ENCODE measurements at places on chromosomes 16 and 17.

DNA sequence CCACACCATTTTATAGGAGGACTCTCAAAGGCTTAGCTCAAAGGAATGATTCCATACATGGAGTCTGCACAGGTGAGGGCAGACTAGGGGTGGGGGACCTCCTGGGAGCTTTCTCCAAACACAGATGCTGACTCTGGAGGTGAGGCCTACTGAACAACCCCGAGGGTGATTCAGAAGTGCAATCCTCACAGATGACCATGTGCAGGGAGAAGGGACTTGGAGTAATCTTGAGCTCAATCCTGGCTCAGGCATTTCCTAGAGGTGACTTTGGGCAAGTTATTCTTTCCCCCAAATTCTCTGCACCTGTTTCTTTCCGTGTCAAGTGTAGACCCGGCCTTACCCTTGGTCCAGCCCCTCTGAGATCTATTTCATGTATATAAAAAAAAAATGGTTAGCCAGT lies 401.5 kb downstream of the SLC39A11 start:
- DNase-seq, result no peak

DNA sequence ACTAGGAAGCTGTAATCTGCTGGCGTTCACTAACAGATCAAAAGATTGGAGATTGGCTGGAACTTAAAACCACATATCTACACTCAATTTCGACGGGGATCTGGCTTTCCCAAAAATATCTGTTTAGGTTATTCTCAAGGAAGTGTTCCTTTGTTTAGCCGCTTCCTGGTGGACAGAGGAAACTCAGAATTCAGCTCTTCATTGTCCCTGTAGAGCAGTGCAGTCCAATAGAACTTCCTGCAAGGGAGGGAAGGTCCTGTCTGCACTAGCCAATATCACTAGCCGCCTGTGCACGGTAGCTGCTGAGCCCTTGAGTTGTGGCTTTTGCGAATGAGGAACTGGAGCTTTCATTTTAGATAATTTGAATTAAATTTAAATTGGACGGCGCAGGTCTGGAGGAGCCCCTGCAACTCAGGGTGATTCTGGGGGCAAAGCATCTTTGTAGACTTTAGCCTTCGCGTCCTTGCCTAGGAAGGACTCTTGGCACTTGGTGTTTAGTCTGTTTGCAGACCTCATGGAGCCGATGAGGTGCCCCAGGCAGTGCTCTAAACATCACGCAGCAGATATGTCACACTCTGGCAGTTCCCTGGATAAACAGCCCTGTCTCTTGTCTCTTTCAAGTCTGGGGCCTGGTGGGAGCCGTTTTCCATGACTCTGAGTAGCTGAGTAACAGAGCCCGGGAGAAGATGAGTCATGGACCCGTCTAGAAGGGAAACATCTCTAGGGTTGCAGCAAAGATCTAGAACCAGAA lies 122.2 kb downstream of the CCDC182 start:
- no peak for DNase-seq

- DNase-seq, result no peak
Measured at GRCh38 chr17:39818358-39819000, 45.6 kb downstream of the IKZF3 start.

DNA sequence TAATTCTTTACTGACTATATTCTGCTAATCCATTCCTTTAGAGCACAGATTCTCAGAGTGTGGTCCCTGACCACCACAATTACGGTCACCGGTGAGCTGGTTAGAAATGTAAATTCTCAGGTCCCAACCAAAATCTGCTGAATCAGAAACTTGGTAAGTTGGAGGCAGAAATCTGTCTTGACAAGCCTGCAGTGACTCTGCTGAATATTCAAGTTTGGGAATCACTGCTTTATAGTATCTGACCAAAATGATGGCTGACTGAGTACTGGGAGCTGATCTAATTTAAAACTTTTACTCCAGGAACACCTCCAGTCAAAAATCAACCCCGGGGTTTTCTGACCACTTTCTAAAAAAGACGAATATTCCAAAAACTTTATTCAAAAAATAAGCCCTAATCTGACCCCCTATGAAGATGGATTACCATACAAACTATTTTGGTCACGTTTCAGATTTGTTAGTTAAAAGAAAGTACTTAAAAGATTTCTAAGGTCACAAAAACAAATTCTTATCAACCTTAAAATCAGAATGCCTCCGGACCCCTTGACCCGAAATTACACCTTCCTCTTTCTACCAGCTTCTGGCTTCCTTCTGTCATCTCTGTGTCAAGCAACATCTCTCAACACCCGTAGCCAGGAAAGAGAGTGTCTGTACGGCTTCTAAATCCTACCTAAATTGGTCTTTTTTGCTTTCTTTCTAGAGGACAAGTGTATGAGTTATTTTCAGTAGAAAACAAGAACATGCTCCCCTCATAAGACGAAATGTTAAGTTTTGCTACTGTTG lies 38.6 kb downstream of the CREBBP start:
- no peak for DNase-seq

- no peak for DNase-seq
Measured at GRCh38 chr17:70132505-70132904, 36.8 kb upstream of the KCNJ2 start.

GRCh38 chr16:12530302-12530701 lies 273.4 kb downstream of the CPPED1 start:
- DNase-seq, result no peak
